ENCODE measurements at places on chromosomes 3 and 15.

DNA sequence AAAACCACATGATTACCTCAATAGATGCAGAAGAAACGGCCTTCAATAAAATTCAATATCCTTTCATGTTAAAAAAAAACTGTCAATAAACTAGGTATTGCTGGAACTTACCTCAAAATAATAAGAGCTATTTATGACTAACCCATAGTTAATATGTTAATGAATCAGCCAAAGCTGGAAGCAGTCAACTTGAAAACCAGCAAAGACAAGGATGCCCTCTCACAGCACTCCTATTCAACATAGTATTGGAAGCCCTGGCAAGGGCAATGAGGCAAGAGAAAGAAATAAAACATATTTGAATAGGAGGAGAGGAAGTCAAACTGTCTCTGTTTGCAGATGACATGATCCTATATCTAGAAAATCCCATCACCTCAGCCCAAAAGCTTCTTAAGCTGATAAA lies 456.1 kb downstream of the OCA2 start:
- DNase-seq, result no peak

- DNase-seq, result no peak
These were observed 9.9 kb upstream of the KLHL25 start for GRCh38 chr15:85804481-85805170.

GRCh38 chr3:176074096-176074495 lies 1123.2 kb downstream of the TBL1XR1 start:
- DNase-seq, result no peak

DNA sequence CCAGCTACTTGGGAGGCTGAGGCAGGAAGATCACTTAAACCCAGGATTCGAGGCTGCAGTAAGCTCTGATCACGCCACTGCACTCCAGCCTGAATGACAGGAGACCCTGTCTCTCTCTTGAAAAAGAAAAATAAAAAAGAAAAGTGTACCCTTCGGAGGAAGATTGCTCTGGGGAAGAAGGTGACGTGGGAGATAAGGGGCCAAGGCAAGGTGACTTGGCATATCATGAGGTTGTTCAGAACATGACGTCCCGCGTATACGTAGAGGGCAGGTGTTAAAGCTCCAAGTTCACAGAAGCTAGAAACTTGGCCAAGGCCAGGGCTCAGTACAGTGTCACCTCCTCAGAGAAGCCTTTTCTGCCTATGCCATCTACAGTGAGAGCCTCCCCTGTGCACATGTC lies 6.7 kb upstream of the ACAD9 start:
- no peak for DNase-seq

- no peak for DNase-seq
These were observed 239.0 kb upstream of the KCNMB2 start for GRCh38 chr3:178297199-178297598.

DNA sequence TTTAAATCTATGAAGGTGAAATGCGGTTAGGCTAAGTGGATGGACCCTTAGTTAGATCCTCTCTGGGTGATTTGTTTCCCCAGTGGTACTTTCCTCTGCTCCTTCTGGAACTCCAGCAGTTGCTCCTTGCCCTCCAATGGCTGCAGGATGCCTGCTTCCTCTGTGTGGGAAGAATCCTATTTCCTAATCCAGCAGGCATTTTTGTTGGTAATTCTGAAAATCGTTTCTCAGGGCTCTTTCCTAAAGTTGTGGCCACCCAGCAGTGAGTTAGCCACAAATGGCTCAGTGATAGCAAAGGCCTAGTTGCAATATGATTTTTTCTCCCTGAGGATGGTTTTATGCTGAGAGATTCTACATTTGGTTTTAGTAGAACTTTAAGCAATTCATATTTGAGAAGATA lies 332.3 kb upstream of the C2CD4B start:
- no peak for DNase-seq

GRCh38 chr3:185925353-185925752 lies 12.5 kb downstream of the TRA2B start:
- DNase-seq, result no peak

DNA sequence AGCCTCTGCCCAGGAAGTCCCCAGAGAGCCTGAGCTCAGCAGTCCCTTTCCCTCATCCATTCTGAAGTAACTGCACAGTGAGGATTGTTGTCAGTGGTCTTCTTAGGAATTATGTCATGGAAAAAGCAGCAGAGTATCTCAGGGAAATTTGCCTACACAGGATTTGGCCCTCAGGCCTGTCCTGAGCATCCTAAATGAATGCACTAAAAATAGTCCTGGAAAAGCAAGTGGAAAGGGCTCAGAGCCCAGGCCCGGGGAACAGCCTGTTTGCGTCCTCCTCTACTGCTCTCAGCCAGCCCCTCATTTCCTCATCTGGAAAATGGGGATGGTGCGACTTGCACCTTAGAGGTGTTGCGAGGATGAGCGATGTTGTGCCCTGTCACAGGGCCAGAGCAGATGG lies 21.6 kb downstream of the LYSMD4 start:
- no peak for DNase-seq

DNA sequence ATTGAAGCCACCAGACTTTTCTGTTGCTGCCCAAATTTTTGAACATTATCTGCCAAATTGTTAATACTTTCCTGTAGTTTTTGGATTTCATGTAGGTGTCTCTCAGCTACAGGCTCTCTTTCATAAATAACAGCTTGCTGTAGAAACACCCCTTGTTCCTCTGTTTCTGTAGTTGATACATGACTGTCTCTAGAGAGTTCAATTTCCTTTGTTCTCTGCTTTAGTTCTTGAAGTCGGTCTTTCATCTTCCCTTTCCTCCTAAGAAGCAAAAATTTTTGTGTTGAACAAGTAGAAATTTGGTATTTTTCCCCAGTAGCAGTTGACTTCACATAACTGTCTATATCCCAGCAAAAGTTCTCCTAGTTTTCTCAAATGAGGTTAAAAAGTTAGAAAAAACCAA lies 13.4 kb downstream of the STX19 start:
- DNase-seq, result no peak

- DNase-seq, result no peak
These were observed 14.1 kb upstream of the ZSCAN2 start for GRCh38 chr15:84586696-84587095.

DNA sequence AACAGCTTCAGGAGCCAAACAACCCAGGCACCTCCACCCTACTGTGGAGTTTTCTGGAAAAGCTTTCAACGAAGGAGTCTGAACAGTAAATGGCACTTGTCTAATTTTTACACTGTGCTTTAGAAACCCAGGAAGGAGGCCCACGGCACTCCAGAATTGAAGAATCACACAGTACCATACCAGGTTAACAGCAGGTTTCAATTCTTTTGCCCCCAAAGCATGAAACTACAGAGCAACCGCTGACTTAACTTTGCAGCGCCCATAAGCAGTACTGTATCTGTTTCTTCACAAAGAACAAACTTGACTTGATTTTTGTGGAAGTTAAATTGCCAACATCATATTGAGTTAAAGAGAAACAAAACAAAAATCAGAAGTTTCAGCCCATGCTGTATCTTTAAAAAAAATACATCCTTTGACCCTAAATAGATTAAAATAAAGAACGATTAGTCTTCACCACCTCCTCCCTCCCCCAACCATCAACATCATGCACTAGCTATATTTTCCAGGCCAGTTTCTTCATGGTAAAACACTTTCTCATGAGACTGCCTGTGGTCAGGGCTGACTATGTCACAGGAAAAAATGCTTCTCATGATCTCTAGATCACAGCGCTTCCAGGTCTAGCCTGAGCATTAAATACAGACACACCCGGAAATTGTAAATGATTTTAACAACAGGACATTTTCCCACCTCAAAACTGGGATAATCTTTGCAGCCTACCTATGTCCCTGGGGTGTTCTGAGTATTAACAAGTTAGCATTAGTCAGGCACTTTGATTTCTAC lies 456.3 kb downstream of the FOXP1 start:
- no peak for DNase-seq

GRCh38 chr3:184629555-184630160 lies 68.1 kb downstream of the EPHB3 start:
- DNase-seq, result no peak

DNA sequence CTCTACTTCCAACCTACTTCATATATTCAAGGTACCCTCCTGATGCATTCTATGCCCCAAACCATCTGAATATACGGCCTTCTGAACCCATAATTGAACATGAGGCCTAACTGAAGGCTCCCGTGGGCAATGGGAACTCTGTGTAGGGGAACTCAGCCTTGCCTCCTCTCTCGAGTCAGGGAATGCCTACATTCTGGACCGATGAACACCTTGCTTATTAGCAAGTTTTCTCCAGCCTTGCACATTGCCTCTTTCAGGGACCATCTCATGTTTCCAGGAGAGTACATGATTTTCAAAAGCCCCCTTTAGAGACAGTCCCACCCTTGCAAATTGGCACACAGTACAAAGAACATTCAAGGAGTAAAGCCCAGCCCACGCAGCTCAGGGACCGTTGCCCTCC lies 26.3 kb upstream of the GALNT15 start:
- no peak for DNase-seq

- DNase-seq, result no peak
These were observed 245.7 kb downstream of the ZIC1 start for GRCh38 chr3:147654827-147655226.

- no peak for DNase-seq
These were observed 8.6 kb upstream of the SIAH2 start for GRCh38 chr3:150771600-150771999.

DNA sequence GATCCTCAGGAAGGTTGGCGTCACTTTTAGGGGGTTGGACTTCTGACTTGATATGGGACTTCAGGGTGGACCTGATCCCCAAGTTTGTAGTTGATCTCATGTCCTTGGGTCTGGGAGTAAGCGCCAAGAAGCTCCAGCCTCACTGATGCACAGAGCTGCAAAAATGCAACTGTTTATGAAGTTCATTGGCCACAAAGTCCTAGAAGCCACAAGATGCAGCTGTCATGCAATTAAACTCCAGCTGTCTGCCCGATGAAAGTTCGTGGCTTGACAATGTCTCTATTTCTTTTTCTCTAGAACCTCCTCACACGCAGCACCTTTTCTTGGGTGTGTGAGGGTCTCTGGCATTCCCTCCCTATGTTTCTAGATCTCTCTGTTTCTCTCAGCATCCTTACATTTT lies 9.2 kb upstream of the ACAN start:
- no peak for DNase-seq

DNA sequence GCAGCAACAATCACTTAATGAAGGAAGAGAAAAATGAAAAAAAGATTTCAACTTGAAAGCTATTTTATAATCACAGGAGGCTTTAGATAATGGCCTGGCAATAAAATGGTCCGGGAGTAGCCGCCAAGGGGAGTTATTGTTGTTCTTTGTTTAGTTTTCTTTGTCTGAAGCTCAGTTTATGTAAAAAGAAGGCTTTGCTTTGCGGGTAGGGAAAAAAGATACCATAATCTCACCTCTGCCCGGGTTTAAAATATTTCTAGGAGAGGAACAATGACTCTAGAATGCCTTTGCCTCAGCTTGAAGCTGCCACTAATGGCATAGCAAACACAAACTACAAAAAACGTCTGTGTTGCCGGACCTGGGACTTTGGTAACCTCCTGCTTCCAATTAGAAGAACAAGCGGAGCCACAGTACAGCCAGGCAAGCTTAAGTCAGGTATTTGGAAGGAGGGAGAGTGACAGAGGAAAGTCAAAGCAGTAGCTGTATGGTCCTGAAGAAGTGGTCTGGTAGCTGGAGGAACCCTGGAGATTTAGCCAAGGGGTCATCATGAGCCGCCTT lies 764.5 kb downstream of the TUSC7 start:
- DNase-seq, result no peak

GRCh38 chr3:33883538-33883950 lies 85.1 kb downstream of the PDCD6IP start:
- DNase-seq, result no peak

- no peak for DNase-seq
These were observed 377.3 kb upstream of the SEMA6D start for GRCh38 chr15:47339800-47340570.

DNA sequence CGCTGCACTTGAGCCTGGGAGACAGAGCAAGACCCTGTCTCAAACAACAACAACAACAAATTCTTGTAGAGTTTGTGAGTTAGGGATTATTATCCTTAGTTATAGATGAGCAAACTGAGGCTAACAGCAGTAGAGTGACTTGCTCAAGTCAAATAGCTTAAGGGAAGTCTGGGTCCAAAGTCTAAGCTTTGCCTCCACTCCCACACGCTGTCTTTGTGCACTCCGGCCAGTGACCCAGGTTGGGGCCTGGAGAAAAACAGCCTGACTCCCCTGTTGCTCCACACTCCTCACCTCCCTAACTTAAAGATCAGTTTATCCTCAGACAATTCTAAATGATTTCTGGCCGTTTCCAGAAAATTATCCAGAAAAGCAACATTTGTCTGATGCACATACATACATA lies 9.2 kb upstream of the SIN3A start:
- DNase-seq, result no peak

- DNase-seq, result no peak
These were observed 1035.1 kb upstream of the NR2F2 start for GRCh38 chr15:95295363-95295762.

GRCh38 chr3:172273378-172273777 lies 174.9 kb downstream of the GHSR start:
- no peak for DNase-seq

DNA sequence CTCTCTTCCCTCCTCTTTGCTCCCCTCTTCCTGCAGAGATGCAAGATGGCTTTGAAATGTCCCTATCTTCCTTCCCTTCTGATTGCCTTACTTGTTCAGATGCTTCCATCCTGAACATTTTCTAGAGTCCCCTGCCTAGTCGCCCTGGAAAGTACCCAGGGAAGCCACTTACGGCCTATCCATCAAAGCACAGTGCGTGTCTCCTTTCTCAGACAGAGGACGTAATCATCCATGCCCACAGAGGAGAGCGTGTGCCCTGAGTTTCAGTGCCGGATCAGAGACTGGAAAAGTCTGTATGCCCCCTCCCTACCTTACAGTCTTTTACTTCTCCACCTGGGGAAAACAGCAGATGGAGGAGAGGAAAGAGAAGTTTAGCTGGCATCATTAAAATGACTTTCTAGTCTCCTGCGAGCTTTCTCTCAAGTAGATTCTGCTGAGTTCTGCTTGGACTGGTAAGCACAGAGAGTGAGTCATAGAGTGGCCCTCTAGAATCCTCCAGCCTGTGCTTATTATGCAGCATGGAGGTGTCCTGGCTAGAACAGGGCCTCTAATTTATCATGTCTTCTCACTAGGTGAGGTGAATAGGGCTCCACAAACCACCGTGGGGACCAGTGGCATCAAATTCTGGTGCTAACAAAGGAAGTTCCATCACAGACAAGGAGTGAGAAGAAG lies 114.6 kb downstream of the SLCO3A1 start:
- no peak for DNase-seq

DNA sequence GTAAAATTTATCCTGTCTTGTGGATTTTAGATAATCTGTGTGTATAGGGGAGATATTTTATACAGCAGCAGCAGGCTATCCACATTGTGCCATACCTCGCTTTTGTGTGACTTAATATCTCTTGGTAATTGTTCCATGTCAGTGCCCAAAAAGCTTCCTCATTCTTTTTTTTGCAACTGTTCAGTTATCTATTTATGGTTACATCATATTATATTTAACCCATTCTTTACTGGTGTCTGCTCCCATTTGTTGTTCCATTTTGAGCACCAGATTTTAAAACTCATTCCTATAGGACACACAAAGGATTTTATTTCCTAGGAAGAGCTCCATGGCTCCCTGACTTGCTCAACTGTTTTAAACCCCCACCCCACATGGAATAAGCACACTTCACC lies 86.3 kb upstream of the RASGRP1 start:
- no peak for DNase-seq

Data from stimulated activated CD4-positive, alpha-beta T cell treated with anti-CD3 and anti-CD28 coated beads, Interleukin-12 subunit alpha, Interleukin-12 subunit beta, amount 100 ng/mL, for 48 hours (primary cell).